ENCODE measurements at places on chromosomes 6 and 20.

DNA sequence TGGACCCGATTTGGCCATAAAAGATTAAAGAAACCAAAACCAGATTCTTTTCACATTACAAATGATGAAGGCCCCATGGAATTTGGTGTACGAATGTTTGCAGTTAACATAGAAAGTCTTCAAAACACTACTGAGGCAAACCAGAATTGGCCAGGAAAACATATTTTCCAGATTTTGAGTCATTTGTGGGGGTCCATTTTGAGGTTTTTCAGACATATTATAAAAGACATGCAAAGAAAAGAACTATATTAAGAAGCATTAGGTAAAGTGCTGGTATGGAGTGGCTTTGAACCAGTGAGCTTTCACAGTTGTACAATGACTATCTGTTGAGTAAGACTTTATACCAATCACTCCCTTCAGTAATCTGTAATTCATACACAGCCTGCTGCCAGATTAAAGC lies 168.9 kb upstream of the COL21A1 start:
- DNase-seq: no peak

GRCh38 chr6:83770910-83771309 lies 62.0 kb upstream of the SNAP91 start:
- no peak for DNase-seq

DNA sequence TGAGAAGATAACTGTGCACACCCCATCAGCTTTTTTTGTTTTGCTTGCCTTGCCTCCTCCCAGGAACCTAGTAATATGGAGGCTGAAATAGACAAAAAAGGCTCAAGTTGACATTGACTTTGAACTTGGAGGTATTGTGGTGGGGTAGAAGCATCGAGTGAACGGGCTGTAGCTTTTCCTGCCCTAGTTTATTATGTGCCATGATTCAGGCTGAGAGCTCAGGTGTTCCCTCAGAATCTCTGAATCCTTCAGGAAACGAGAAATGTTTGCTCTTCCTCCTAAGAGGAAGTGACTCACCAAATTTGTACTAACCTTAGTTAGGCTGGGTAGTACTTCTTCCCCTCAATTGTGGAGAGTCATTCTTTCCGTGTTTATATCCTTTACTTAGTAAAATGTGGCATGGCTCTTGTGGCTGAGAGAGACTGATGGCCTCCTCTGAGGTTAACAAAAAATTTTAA lies 98.8 kb downstream of the SASH1 start:
- peak; percentile 83 for DNase-seq

DNA sequence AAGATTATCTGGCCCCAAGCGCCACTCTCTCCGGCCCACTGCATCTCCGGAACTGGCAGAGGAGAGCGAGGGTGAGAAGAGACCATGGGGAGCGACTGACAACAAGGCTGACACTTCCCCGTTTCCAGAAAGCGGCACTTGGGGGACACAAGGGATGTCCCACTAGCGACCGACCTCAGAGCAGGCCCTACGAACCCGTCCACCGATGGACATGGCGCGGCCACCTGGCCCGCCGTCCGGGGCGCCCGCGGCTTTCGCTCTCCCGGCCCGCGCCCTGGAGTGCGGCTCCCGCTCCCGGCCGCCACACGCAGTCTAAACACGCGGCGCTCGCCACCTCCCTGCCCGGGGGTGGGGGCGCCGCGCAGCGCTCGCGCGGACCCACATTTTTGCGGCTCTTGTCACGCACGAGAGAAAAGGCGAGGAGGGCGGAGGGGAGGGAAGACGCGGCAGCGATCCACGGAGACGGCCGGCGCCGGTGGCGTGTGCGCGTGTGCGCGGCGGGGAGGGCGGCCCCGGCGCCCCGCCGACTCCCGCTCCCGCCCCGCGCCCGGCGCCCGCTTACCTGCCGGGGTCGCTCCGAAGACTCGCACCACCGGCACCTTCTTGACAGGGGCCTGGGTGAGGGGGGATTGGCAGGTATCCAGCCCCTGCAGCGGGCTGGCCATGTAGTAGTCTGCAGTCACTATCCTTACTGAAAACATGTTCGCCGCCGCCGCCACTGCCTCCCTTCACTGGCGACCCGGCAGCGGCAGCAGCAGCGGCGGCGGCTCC lies 645 bp downstream of the REV3L start:
- DNase-seq: peak; percentile 51

- DNase-seq: peak; percentile 2
Measured at GRCh38 chr6:48177786-48178185, 66.8 kb upstream of the PTCHD4 start.

DNA sequence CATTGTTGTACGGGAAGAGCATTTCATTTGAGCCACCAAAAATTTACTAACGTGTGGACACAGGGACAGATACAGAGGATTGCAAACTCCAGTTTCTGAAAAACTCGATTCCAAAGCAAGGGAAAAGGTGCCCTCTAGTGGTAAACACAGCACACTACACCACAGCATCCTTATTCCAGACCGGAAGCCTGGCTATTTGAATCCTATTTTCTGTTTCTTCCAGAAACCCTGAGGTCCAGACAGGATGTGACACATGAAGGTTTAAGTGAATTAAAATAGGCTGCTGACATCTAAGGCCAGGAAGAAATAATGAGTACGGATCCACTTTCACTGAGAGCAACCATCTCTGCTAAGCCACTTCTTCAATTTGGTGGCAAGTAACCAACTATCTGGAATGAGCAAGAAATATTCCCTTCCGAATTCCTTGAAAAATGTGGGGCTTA lies 31.8 kb upstream of the GMPR start:
- DNase-seq: peak; percentile 87

- DNase-seq: peak; percentile 59
Measured at GRCh38 chr6:33112148-33112547, 36.4 kb downstream of the HLA-DPB1 start.

GRCh38 chr6:119720160-119720559 lies 370.6 kb upstream of the MAN1A1 start:
- DNase-seq: peak; percentile 3

GRCh38 chr20:57922706-57923105 lies 212.9 kb upstream of the PMEPA1 start:
- DNase-seq: no peak

DNA sequence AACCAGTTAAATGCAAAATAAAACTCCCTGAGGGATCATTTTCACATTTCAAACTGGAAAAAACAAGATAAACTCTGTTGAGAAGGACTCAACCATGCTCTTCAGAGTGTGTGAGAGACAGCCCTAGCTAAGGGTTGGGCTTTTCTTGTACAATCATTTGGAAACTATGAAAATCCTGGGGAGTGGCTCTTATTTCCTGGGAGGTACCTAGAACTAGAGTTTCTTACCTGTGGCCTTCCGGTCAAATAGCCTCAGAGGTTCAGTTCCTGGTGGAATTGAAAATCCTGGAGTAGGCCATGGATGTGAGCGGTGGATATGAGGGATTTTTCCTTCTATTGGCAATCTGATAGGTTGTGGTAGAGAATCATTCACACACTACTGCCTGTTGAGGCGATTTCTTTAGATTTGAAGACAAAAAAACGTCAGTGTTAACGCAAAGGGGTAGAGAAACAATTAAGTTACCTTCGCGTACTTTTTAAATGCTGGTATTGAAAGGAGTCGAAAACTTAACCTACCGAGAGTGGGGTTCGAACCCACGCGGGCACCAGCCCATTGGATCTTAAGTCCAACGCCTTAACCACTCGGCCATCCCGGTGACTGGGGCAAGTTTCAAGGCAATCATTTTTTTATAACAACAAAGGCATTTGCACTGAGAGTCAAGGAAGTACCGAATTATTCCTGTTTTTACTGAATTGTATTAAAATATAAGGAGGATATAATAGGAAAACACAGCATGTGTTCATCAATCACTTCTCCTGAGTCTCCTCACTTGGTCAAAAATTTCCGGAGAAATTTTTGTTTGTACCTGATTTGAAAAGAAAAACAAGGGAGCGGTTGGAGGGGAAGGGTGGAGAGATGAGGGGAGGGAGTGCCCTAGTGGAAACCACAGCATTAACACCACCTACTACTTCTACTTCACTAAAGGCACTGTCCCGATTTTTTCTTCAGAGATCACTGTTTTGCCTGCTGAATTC lies 191.3 kb downstream of the OR2B2 start:
- DNase-seq: no peak

DNA sequence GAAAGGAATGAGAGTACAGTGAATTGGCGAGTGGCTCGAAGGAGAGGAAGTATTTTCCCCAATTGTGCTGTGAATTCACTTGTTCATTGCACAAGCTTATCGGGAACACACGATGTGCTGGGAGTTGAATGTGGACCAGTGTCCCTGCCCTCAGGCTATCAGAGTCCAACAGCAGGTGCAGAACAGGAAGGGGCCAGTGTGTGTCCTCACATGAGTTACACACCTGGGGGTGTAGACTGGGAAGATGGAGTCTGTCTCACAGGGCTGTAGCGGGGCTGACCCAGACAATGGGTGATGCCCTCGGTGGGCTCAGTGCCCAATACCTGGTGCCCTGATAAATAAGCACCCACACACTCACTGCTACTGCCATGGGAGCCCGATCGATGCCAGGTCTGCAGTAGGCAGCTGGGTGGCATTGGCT lies 14.4 kb downstream of the DUSP22 start:
- no peak for DNase-seq

GRCh38 chr20:1394686-1395085 lies 1.8 kb upstream of the FKBP1A start:
- DNase-seq: no peak

- no peak for DNase-seq
Measured at GRCh38 chr6:41654698-41655151, 16.5 kb downstream of the MDFI start.

DNA sequence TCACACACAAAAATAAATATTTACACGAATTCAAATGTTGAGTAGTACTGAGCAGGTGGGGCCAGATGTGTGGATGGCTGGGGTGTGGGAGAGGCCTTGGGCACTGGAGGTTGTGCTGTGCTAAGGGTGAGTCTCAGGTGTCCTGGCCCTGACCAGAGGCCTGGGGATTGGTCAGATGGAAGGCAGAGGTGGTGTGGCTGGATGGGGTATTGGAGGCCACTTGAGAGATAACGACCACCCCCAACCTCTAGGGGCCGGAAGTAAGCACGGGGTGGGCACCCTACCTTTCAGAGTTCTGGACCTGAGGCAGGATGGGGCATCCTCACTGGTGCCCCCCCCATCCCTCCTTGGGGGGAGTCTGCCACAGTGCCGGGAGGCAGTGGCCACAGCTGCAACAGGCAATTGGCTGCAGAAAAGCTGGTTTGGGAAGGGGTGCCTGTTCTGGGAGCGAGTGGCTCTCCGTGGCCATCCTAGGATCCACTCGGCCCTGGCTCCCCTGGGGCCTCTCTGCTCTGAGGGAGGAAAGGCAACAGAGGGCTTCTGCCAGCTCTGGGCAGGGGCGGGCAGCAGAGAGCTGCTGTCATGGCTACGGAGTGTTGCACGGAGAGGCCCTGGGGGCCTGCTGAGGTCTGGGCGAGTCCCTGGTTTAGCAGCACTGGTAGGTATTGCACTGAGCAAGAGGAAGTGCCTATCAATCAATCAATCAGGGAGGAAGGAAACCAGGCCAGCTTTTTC lies 87.6 kb downstream of the ASXL1 start:
- DNase-seq: no peak

DNA sequence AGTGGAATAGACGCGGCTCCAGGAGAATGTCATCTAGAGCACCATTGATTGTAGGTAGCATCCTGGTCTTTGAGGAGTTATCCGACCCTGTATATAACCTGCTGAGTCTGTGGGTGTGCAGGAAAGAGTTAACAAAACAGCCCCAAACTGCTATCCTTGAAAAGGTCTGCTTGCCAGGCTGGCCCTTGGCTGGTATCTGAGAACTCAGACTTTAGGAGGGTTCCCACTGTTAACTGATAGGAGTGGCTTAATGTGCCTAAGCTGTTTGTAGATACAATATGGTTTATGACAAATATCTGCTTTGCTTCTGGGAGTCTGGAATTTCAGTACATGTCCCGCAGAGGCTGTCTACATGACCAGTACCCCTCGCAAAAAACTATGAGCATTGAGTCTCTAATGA lies 27.6 kb upstream of the MCUR1 start:
- no peak for DNase-seq

GRCh38 chr6:109224107-109224875 lies 129.0 kb downstream of the CEP57L1 start:
- no peak for DNase-seq

DNA sequence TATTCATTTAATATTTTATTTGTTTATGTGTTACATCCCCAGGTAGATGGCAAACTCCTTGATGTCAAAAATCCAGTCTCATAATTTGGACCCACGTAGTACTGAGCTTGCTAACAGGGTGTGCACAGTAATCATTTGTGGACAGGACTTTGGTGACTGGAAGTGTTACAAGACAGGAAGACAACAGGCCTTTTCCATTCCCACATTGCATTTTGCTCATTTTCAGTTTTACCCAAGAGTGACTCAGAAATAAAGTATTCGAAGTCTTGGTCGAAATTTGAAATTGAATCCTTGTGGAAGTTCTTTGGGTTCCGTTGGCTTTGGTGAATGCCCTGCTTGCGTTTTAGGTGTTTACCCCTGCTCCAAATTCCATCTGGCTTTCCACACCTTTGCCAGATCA lies 63.0 kb upstream of the THBS2 start:
- DNase-seq: no peak

Data from A673 (cell line).